ENCODE measurements at places on chromosomes 2 and 18.

DNA sequence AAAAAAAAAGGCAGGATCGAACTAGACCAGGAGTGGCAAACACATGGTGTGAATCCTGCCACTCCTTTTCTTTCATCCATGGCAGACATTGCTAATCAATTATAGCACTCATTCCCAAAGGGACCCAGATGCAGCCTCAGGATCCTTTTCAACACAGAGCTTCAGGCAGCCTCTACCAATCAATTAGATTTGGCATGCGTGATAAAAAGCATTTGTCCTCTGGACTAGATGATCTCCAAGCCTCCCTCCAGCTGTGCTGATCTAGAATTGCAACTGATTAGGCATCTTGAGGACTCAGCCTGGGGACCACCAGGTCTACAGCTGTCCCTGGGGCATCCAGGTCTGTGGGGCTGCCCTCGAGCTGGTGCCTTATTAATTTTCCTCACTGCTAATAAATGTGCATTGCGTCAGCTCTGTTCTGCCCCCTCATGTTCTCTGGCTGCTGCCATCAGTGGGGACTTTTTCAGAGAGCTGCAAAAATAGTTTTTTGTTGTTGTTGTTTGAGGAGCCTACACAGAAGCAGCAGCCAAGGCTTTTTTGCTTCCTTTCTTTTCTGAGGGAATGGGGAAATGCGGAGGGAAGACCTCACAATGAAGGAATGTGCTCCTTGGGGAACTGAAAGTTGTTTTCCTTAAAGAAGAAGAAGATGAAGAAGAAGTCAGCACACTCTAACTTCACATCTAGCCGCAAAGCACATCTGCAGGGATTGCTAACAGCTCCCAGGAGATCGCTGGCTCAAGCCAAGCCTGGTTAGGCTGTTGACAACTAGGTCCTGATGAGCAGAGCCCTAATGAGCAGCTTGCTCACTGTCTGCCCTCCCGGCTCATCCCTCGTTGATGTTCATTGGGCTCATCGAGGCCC is 8.8 kb upstream of the ATOH8 start:
- H3K36me3 ChIP-seq = no peaks in the 10 kb centered on the region
- H3K4me1 ChIP-seq = peaks cover 30% of the 10 kb centered on the region
- no peak overlapping the region for H3K4me3 ChIP-seq
- peaks cover 52% of the 10 kb centered on the region for H3K27me3 ChIP-seq
- peak; percentile 20 for DNase-seq
- H3K27ac ChIP-seq = no peak overlapping the region

- H3K4me3 ChIP-seq = no peak overlapping the region
- H3K27ac ChIP-seq = no peak overlapping the region
- H3K4me1 ChIP-seq = no peaks in the 10 kb centered on the region
- H3K27me3 ChIP-seq = no peaks in the 10 kb centered on the region
Measured at GRCh38 chr2:31534636-31535035, 46.1 kb downstream of the SRD5A2 start.

- H3K36me3 ChIP-seq = no peaks in the 10 kb centered on the region
- DNase-seq = no peak
- H3K4me1 ChIP-seq = no peaks in the 10 kb centered on the region
- H3K27me3 ChIP-seq = no peaks in the 10 kb centered on the region
Measured at GRCh38 chr2:48943436-48943835, 187.9 kb upstream of the LHCGR start.

- DNase-seq = no peak
- no peaks in the 10 kb centered on the region for H3K36me3 ChIP-seq
- H3K4me3 ChIP-seq = no peak overlapping the region
- peaks cover 10% of the 10 kb centered on the region for H3K4me1 ChIP-seq
- H3K27me3 ChIP-seq = peaks cover 64% of the 10 kb centered on the region
- H3K27ac ChIP-seq = no peak overlapping the region
Measured at GRCh38 chr2:120711694-120712093, 24.0 kb upstream of the GLI2 start.

DNA sequence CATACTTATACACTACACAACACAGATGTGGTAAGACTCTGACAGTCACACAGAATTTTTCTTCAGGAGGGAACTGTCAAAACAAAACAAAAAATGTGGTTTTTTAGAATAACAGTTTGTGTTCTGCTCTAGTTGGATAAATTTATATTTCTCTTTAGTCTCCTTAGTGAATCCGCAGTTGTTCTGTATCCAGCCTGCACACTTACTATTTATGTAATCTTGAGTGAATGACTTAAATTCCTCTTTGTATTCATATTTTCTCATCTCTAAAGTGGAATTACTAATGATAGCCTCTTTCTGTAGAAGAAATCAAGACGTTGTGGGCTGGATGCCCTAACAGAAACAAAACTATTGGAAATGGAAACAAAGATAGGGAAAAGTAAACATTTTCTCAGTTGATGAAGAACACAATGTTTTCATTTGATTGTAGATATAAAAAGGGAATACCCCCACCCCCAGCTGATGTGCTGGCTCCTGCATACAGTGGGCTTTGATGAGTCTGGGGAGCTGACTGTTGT is 375.2 kb downstream of the TRIB2 start:
- DNase-seq = no peak
- H3K36me3 ChIP-seq = no peaks in the 10 kb centered on the region
- no peak overlapping the region for H3K27ac ChIP-seq
- no peak overlapping the region for H3K4me3 ChIP-seq
- H3K27me3 ChIP-seq = no peaks in the 10 kb centered on the region

- no peaks in the 10 kb centered on the region for H3K27me3 ChIP-seq
- peak; percentile 82 for DNase-seq
- peak overlapping the region; percentile 69 for H3K27ac ChIP-seq
- no peak overlapping the region for H3K4me3 ChIP-seq
- no peaks in the 10 kb centered on the region for H3K36me3 ChIP-seq
Measured at GRCh38 chr18:70366174-70366573, 77.3 kb downstream of the SOCS6 start.

DNA sequence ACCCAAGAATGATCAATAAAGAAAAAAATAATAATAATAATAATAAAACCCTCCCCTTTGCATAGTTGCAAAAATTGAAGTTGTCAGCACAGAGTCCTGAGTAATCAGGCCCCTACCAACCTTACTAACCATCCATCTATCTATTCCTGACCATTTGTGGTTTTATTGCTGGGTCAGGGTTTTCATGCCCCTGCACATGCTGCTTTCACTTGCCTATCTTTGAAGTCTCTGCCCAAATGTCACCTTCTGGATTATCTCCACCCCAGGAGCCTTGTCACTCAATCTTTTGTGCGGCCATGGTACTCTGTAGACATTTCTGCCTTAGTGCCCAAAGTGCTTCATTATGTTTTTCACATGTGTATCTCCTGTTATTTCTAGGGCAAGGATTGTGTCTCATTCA is 35.1 kb downstream of the SLC30A6 start:
- H3K27ac ChIP-seq = no peak overlapping the region
- H3K4me3 ChIP-seq = no peak overlapping the region
- H3K27me3 ChIP-seq = no peaks in the 10 kb centered on the region
- no peaks in the 10 kb centered on the region for H3K36me3 ChIP-seq
- DNase-seq = no peak
- H3K4me1 ChIP-seq = no peaks in the 10 kb centered on the region

GRCh38 chr18:57627488-57627887 is 5.9 kb upstream of the NARS1 start:
- DNase-seq = no peak
- no peaks in the 10 kb centered on the region for H3K36me3 ChIP-seq
- H3K4me1 ChIP-seq = no peaks in the 10 kb centered on the region
- no peaks in the 10 kb centered on the region for H3K27me3 ChIP-seq

- no peaks in the 10 kb centered on the region for H3K27me3 ChIP-seq
- no peak overlapping the region for H3K27ac ChIP-seq
- no peaks in the 10 kb centered on the region for H3K36me3 ChIP-seq
- no peak overlapping the region for H3K4me3 ChIP-seq
- no peak for DNase-seq
- H3K4me1 ChIP-seq = no peaks in the 10 kb centered on the region
Measured at GRCh38 chr2:190547886-190548285, 13.4 kb upstream of the NEMP2 start.

DNA sequence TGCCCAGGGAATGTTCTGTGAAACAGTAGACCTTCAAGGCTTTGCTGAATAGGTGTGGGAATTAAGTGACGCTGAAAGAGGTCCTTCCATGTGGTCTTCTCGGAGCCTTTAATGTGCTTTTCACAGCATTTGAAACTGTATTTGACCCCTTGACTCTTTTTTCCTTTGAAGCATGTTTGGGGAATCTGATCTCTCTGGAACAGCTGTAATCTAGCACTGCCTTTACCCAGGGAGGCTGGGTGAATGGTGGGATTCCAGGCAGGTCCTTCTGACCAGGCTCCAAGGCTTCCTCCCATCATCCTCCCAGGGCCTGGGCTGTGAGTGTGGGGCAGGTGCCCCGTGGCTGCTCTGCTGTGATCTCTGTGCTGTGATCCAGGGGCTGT is 4.2 kb downstream of the ZAP70 start:
- no peak overlapping the region for H3K4me3 ChIP-seq
- H3K4me1 ChIP-seq = no peaks in the 10 kb centered on the region
- DNase-seq = no peak
- no peaks in the 10 kb centered on the region for H3K36me3 ChIP-seq

DNA sequence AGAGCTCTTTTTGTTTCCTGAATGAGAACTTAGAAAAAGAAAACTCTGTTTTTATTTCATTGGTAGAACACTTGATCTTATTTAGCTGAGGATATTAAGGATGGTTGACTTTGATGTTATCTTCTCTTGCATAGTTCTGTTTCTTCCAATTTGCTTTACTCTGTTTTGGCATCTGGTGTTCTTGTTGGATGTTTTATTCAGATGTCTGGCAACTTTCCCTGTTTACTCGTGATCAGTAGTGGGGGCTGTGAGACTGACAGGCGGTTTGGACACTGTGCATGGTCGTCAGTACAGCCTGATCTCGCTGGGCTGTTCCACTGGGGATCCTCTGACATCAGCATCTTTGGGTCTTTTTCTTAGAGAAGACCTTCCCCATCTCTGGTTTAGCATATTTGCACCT is 100.1 kb downstream of the TSN start:
- no peak overlapping the region for H3K4me3 ChIP-seq
- no peak overlapping the region for H3K27ac ChIP-seq
- no peak for DNase-seq
- no peaks in the 10 kb centered on the region for H3K4me1 ChIP-seq
- H3K27me3 ChIP-seq = no peaks in the 10 kb centered on the region

- no peaks in the 10 kb centered on the region for H3K36me3 ChIP-seq
- no peak overlapping the region for H3K4me3 ChIP-seq
- H3K4me1 ChIP-seq = no peaks in the 10 kb centered on the region
- DNase-seq = no peak
- H3K27me3 ChIP-seq = no peaks in the 10 kb centered on the region
Measured at GRCh38 chr18:9722691-9723090, 14.6 kb downstream of the RAB31 start.

DNA sequence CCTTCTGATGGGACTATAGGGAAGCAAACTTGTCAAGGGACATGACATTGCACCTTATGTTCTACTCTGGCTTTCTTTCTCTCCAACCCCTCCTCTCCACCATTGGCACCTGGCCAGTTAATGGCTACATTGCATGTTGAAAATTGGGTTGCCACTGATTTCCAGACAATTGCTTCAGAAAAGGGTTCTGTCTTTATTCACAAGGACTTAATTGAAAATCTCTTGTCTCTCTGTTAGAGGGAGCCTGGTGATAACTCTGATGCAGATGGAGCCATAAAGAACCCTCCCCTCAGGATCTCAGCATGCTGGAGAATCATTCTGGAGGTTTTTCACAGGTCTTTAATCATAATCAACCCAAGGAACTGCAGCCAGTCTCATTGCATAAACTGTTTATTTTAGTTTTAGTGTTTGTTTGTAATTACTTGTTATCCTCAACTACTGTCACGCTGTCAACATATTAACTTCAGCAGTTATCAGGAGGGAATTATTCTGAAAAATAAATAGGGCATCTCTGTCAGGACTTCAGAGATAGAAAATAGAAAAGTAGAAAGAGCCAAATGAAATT is 316.8 kb downstream of the RIT2 start:
- DNase-seq = peak; percentile 4
- H3K36me3 ChIP-seq = no peaks in the 10 kb centered on the region
- H3K27me3 ChIP-seq = no peaks in the 10 kb centered on the region

GRCh38 chr2:51071191-51071590 is 39.3 kb upstream of the NRXN1 start:
- no peak for DNase-seq
- H3K27ac ChIP-seq = no peak overlapping the region
- H3K4me1 ChIP-seq = peaks cover 11% of the 10 kb centered on the region
- no peaks in the 10 kb centered on the region for H3K27me3 ChIP-seq

DNA sequence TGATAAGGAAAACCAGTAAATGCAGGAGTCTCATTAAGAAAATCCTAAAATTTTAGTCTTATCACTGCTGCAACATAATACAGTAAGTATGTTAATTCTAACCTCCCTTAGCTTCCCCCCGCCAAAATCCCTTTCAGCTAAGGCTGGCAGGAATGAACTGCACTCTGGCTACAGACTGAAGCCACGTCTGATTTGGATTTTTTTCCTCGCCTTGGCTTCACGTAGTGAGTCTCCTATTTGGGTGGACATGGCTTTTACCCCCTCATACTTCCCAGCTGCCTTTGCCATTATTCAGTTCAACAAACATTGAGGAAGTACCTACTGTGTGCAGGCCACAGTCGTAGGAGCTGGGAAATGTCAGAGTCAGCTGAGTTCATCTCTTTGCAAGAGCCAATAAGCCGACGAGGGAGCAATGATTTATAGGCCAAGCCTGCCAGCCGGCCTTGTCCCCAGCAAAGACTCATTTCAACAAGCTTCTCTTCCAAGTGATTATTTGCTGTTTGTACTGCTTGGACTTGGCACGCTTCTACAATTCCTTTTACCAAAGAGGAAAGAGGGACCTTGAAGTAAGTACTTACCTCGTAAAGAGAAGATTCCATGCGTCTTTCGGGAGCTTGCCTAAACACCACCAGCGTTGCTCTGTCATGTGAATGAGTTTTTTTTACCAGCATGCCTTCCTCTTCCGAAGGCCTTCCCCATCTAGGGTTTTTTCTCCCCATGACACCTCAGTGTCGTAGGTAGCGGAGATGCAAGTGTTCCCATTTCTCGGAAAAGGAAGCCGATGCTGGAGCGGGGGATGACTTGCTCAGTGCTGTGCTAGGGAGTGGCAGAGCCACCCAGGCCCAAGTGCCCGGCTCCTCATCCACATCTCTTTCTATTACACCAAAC is 138.6 kb downstream of the KLHL29 start:
- H3K36me3 ChIP-seq = no peaks in the 10 kb centered on the region
- no peak overlapping the region for H3K4me3 ChIP-seq
- no peaks in the 10 kb centered on the region for H3K27me3 ChIP-seq
- no peak for DNase-seq
- no peaks in the 10 kb centered on the region for H3K4me1 ChIP-seq
- H3K27ac ChIP-seq = no peak overlapping the region

DNA sequence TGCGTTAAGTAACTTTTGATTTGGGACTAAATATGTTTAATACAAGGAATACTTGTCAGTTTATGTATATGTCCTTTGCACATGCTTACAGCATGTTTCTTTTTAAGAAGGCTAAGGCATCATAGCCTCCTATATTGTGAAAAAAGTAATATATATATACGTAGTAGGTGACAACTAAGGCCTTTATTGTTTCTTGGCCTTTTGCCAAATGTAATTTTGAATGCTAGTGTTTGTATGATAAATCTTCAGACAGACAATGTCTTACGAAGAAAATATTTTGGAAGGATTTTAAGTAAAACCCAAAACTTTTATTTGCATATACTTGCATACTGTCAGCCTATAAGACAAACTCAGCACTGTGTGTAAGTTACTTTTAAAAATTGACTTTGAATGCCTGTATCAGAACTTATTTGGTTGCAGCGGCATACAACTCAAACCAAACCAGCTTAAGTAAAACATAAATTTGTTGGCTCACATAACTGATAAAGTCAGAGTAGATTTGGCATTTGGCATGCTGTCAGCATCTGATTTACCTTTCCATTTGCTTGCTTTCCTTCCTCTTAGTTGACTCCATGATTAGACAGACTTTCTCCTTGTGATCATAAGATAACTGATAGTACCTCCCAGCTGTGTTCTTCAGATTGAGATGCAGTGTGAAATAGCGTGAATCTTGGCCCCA is 24.4 kb downstream of the UBE2E3 start:
- H3K27me3 ChIP-seq = no peaks in the 10 kb centered on the region
- peaks cover 14% of the 10 kb centered on the region for H3K4me1 ChIP-seq
- no peak for DNase-seq
